NAMALWA (cell line): ENCODE measurements at places on chromosomes 7 and 10.

DNA sequence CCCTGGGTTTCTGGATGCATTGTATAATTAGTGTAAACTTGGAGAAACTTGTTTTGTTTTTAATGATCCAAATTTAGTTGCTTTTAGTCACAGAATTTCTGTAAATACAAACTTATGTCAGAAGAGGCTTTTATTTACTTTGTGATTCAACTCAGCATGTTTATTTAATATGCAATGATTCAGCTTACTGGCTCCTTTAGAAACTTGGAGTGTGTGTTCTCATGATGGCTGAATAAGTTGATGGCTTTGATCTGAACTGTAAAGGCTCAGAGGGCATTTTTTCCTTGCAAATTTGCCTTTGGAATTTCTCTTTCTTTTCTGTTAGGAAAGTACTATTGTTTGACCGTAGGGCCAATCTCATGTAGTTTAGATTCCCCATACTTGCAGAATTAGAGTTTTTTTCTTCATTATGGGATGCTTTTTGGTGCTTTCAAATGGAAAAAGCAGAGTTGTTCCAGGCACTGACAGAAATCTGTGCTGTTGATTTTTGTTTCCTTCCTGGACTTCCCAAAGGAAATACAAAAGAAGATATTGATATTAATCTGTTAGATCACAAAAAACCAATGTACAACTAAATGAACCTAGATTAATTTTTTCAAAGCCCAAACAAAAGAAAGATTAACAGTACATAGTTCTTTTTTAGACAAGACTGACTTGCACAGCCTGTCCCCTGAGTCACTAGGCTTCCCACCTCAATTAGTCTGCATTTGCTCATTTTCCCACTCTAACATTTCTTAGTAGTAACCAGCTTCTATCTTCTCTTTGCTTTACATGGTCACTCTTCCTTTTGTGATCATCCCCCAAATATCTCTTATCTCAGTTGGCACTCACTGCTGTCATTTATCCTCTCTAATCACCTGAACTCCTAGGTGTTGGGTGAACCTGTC lies 96.8 kb upstream of the AGR3 start:
- DNase-seq, result no peak

- no peak for DNase-seq
These were observed 652 bp upstream of the VPS26A start for GRCh38 chr10:69123306-69123746.

DNA sequence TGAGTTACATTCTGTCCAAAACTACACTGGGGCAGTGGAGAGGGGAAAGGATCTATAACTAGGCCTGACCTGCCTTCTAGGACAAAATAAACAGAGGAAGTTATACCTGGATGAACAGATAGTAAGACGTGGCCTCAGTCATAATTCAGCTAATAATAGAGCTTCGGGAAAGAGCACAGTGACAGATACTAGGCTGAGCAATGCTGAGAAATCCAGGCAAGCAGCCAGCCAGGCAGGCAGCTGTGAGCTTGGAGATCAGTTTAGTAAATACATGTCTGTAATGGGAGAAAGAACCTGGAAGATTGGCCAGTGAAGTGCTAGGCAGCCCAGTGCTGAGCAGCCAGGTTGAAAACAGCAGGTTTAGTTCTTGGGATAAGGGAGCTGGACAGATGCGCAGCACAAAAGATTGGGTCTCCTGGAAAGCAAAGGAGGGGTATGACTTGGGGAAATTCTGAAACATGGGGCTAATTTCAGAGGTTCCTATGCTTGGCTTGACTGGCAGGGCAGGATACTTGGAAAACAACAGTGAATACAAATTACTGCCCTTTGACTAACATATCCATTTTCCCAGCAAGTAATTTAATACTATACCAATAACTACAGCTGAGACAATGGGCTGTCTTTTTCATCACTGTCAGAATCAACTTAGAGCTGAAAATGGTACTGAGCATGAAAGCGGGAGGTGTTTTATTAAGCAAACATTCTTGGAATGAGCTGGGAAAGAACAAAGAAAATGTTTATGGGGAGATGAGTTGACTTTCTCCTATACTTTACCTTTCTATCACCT lies 140.8 kb downstream of the DGKB start:
- no peak for DNase-seq

DNA sequence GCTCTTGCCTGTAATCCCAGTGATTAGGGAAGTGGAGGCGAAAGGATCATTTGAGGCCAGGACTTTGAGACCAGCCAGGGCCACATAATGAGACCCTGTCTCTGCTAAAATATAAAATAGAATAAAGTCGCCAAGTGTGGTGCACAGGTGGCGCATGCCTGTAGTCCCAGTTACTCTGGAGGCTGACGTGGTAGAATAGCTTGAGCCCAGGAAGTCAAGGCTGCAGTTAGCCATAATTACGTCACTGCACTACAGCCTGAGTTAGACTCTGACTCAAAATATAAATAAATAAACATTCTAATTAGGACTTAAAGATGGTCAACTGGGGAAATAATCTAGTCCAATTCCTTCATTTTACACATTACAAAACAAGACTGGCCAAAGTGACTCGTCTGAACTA lies 768 bp downstream of the CHCHD2 start:
- DNase-seq, result peak; percentile 83

- no peak for DNase-seq
These were observed 220.1 kb downstream of the TNS3 start for GRCh38 chr7:47361746-47362215.

DNA sequence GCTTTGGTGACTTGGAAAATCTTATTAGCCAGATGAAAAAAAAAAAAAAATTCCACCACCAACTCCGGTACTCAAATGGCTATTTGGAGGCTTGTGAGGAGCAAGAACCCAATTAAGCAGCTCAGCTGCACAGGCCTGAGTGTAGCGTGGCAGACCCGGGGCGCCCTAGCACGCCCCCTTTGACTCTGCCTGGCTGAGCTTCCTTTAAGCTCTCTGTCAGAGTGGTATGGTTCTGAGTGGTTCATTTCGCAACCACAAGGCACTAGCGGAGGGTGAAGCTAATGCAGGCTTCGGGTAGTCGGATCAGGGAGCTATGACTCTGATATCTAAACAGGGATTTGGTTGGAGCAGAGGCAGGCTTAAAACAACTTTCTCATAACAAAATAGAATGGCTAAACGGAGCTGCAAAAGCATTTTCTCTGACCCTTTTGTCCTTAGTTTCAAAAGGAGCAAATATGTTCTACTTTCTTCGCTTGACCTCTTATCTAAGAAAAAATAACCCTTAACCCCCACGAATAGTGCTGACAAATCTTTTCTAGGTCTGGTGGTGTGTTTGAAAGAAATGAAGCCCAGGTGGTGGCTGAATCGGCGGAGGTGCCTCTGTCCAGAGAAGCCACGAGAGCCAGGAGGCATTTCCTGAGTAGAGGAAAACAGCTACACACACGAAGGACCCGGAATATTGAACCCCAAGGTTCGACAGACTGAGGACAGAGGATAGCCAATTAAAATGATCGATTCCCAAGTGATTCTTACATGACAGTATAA lies 285.4 kb upstream of the GLI3 start:
- DNase-seq, result no peak

DNA sequence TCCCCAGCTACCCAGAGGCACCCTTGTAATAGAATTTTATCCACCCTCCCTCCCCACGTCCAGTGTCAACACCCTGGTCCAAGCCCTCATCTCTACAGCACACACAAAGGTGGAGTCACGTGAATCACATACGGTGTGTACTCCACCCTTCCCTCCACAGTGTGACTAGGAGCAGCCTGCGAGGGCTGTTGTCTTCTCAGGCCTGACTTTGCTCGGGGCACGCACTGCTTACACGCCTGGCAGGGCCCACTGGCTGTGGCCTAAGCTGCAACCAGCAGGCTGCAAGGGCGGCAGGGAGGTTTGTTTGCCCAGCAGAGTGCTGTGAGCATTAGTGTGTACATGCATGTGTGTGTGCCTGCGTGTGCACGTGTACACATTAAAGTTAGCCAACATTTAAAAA lies 93.7 kb downstream of the COBL start:
- DNase-seq, result no peak

DNA sequence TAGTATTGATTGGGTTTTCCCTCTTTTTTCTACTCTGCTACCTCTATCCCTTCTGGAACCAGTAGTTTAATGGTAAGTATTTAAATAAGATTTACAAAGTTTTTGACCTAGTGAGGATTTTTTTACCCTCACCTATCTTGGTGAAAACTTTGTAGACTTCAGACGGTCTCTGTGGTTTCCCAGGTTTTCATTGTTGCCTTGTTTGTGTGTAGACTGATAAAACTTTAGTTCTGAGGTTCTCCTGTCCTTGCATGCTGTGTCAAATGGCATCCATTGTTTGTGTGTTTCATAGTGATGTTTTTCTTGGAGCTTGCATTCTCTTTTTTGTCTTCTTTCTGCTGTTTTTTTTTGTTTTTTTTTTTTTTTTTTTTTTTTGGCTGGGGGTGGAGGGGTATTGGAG lies 22.6 kb downstream of the ZNRF2 start:
- DNase-seq, result no peak

DNA sequence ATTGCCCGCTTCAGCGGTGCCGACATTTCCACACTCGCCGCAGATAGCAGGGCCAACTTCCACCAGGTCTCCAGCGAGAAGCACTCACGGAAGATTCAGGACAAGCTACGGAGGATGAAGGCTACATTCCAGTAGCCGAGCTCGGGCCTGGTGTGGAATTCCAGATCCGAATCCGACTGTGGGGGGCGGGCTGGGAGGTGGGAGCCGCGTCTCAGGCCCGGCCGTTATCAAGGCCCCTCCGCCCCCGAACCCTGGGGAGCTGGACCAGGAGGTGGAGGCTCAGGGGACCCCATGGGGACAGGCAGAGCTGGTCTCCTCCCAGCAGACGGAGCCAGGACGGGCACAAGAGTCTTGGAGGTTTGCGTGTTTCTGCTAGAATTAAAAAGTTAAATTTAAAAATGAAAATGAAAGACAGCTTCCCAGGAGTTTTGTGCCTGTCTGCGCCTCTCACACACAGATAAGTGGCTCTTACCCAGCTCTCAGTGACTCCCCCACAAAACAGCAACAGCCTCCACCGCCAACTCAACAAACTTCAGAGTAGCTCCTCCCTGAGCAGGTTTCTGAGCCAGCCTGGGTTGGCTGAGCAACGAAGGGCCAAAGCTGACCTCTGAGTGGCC lies 5.2 kb upstream of the UTF1 start:
- no peak for DNase-seq

GRCh38 chr7:95190515-95190914 lies 133.8 kb downstream of the PON1 start:
- DNase-seq, result peak; percentile 12

DNA sequence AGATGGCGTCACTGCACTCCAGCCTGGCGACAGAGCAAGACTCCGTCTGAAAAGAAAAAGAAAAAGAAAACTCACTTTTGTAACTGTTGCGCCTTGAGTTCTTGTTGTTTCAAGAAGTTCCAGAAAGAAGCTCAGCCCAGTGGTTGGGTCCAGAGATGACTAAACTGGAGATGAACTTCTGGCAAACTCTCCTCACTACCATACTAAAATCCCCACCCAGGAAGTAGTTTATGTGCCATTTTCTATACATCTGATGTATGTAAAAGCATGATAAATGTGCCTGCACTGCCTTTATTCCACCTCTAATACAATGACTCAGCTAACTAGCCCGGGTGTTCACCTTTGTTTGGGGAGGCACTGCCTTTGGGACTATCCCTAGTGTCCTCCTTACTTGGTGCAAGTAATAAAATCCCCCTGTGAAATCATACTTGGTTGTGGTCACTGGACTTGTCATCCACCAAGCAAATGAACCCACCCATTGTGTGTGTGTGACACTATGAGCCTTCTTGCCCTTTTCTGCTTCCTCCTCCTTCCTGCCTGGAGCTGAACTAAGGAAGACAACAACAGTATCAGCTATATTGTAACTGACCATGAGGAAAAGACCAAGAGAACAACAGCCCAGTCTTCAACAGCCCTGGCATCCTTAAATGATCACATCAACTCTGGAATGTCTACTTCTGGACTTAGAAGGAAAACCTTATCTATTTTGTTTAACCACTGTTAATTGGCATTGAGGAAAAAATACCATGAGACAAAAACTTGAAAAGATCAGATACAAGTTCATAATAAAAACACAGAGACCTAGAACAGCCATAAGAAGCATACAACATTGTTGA lies 33.6 kb downstream of the JMJD1C start:
- DNase-seq, result no peak

DNA sequence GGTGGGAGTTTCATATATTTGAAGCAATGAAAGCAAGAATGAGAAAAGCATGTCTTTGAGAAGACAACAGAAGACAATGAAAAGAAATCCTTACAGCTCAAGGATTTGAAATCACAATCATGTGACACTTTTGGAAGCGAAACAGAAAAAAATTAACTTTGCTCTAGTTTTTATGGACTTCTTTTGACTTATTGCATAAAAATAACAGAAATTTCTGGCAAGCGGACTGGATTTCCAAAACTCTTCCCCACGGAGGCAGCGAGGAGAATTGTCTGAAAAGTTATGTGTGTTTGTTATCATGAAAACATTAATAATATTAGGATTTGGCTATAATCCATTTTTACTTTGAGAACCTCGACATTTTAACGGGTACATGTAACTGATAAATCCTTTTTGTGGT lies 223.3 kb downstream of the LRMDA start:
- DNase-seq, result no peak

GRCh38 chr7:67429735-67430134 lies 433.1 kb downstream of the TYW1 start:
- DNase-seq, result no peak

DNA sequence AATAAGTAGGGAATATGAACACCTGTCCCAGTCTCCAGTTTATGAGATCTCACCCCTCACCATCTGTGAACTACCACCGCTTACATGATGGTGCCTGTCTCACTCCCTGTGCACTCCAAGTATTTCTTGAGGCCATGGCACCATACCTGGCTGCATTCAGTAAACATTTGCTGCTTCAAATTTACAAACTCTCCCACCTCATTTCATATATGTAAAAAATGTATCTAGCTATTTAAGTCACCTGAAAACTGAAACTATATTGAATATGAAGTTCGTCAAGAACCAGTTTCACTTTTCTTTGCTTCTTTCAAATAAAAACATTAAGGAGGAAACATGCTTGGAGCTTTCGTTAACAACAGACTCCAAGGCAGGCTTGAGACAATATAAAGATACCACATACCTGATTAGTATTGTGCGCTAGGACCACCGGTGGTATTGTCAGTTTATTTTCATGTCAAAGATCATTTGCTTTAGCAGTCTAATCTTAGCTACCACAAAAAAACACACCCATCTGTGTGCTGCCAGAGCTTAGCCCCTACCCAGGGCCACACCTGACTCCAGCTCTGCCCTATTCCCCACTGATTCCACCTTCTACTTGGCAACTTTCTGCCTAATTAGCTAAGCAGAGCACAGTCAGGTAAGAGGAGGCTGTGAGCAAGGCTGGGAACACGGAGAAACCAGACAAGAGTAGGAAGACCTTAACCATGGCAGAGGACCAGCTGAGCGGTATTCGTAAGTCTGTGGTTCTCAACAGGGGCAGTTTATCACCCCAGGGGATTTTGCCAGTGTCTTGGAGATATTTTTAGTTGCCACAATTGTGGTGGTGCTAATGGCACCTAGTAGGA lies 92.0 kb downstream of the ZFAND4 start:
- DNase-seq, result peak; percentile 60

GRCh38 chr10:14543046-14543903 lies 212.6 kb upstream of the FRMD4A start:
- no peak for DNase-seq
